COLO829 (cell line): ENCODE measurements at places on chromosomes 11 and 22.
A peak's percentile ranks its signal among the peaks of the same experiment; 100 is the strongest.

- peak; percentile 86 for DNase-seq
Observed at GRCh38 chr11:19199771-19200170, 2.0 kb downstream of the CSRP3 start.

GRCh38 chr11:47980088-47980906 is at the start of gene PTPRJ:
TSS of gene PTPRJ (plus strand) at chr11:47980559. CDS start at chr11:47980913, 354 bp downstream.
- DNase-seq: no peak

- no peak for DNase-seq
Observed at GRCh38 chr22:47710135-47710534, 947.7 kb downstream of the TBC1D22A start.

- DNase-seq: no peak
Observed at GRCh38 chr11:67311556-67312082, 8.3 kb downstream of the SSH3 start.

DNA sequence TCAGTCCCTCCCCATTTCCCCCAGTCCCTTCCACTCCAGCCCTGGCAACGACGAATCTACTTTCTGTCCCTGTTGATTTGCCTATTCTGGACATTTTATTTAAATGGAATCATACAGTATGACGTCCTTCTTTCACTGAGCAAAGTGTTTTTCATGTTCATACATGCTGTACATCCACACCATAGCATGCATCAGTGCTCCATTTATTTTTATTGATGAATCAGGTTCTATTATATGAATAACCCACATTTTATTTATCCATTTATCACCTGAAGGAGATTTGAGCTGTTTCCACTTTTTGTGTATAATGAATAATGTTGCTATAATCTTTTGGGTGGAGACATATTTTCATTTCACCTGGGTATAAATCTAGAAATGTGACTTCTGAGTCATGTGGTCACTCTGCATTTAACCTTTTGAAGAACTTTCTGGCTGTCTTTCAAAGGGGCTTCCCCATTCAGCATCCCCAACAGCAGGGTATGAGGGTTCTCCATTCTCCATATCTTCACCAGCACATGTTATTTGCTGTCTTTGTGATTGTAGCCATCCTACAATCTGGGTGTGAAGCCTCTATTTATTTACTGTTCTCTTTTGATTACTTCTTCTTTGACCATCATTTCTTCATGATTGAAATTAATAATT is 531.7 kb downstream of the ETS1 start:
- DNase-seq: no peak

DNA sequence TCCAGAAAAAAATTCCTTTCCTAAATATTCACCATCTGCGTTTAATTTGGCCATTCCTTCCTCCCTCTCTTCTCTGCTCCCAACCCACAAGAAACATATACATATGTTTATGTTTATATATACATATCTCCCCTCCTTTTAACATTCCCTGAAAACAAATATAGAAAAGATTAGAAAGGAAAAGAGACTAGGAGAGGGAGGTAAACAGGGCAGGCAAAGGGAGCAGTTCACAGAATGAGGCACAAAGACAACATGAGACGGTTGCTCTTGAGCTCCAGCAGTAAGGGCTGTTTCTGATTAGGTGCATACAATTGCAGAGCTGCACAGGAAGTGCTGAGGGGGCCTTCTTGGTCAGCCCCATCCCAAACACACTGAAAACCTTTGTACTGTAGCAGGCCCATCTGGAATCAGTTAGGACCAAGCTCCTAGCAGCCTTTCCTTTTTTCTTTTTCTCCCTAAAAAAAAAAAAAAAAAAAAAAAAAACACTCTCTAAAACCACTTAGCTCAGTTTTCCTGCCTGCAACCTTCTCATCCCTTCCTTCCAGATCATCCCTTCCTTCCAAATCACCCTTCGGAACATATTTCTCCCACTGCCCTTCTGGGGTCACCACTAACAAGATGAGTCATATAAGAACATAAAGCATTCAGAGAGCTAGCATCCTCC is 57.0 kb downstream of the RBFOX2 start:
- DNase-seq: peak; percentile 76

- DNase-seq: no peak
Observed at GRCh38 chr11:43316451-43316850, 4.7 kb downstream of the API5 start.

- DNase-seq: no peak
Observed at GRCh38 chr11:85115798-85116197, 511.3 kb downstream of the DLG2 start.

DNA sequence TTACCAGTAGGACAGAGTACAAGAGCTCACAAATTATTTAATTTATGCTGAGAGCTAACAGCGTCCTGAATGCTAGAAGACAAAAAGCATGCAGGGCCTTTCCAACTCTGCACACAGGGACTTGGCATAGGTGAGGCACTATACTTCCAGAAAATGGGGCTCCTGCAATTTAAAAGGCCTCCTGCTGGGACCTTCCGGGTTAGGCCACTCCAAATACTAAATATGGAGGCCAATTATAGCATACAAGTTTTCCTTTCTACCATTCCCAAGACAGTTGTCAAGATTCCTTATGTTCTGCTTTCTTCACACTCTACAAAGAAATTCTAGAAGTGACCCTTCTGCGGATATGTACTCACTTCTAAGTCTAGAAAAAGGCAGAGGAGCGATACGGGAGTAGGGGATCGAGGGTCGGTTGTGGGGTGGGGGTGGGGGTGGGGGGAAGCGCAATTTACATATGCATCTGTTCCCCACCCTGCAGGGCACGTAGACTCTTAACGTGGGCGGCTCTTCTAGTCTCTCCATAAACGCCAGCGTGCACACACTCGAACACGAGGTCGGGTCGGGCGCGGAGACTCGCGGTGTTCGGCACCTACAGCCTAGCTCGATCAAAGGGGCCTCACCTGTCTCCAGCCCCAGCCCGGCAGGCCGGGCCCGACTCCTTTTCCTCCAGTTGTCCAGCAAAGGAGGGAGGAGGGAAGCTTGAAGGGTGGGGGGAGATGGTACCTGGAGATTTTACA is 728 bp downstream of the DCUN1D5 start:
- DNase-seq: peak; percentile 37

DNA sequence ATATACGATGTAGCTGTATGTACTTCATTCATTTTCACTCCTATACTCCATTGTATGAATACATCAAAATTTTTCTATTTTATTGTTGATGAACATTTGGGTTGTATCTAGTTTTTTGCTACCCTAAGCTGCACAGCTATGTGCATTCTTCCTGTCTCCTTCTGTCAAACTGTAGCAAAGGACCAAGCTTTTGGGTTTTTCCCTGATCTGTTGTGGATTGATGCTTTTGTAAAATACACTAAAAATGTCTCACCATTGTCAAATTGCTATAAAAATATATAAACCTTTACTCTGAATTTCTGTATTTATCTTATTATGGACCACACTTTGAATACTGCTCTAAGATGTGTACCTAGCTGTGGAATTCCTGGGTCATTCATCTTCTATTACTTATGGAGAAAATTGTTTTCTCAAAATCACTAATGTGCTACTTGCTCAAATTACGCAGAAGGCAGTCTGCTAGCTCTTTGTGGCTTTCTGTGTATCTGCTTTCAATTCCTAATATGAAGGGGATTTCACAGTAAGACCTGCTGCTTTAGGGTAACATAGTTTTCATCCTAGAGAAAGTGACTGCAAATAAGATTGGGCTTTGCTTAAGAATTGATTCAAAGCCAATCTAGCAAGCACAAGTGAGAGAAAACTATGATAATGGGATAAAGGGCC is 123.4 kb downstream of the CYP2R1 start:
- no peak for DNase-seq

DNA sequence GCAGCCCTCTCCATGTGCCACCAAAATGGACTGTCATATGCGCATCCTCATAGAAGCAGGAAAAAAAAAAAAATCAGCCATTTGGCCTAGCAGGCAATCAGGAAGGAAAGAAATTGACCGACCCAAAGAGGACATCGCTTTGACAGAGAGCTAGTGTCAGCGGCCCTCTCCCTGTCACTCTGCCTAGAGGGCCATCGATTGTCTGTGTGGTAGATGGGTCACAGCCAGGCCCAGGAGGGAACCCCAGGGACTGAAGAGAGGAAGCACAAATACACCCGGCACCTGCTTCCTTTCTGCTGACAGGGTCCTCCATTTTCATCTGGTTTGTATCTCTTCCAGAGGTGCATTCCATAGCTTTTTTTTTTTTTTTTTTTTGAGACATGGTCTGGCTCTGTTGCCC is 21.8 kb downstream of the VPS37C start:
- no peak for DNase-seq

- DNase-seq: no peak
Observed at GRCh38 chr11:112727341-112727841, 233.8 kb upstream of the NCAM1 start.

GRCh38 chr11:120392793-120393192 is 56.6 kb downstream of the ARHGEF12 start:
- DNase-seq: no peak

GRCh38 chr11:100356035-100356434 is 331.1 kb upstream of the ARHGAP42 start:
- DNase-seq: no peak

DNA sequence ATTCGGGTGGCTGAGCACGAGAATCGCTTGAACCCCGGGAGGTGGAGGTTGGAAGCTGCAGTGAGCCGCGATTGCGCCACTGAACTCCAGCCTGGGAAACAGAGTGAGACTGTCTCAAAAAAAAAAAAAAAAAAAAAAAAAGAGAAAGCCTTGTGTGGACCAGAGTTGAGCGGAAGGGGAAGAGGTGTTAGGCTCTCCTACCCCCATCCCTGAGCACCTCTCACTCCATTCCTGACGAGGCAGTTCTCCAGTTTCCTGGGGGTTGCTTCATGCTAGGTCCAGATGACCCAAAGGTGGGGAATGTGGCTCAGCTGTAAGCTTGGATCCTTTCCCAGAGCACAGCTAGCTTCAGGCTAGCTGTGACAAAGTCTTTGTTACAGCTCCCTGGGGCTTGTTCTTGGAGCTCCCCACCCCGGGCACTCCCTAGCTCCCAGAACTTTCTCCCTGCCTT is 8.8 kb upstream of the DNAL4 start:
- peak; percentile 75 for DNase-seq

DNA sequence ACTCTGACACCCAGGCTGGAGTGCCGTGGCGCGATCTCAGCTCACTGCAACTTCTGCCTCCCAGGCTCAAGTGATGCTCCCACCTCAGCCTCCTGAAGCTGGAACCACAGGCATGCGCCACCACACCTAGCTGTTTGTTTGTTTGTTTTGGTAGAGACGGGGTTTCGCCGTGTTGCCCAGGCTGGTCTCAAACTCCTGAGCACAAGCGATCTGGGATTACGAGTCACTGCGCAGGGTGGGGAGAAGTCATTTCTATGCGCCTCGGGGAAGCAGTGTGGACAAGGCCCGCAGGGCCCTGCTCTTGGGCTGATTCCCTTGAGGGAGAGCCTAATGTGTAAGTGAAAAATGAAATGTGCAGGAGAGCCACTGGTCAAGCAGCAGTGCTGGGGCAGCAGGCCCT is 19.6 kb upstream of the SEPTIN5 start:
- no peak for DNase-seq

DNA sequence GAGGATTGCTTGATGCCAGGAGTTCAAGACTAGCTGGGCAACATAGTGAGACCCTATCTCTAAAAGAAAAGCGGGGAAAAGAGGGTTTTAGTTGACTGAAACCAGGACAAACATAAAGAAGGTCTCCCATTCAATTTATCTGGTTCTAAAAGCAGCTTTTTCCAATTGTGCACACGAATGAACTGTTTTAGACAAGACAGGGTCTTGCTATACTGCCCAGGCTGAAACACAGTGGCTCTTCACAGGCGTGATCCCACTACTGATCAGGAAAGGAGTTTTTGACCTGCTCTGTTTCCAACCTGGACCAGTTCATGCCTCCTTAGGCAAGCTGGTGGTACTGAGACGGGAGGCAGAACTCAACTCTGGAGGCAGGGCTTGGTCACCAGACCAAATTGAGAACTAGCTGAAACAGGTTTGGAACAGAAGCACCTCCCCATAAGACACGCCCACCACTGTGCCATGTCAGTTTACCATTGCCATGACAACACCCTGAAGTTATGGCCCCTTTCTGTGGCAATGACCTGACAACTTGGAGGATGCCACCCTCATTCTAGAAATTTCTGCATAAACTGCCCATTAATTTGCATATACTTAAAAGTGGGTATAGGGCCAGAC is 2.8 kb upstream of the NUCB2 start:
- DNase-seq: no peak

DNA sequence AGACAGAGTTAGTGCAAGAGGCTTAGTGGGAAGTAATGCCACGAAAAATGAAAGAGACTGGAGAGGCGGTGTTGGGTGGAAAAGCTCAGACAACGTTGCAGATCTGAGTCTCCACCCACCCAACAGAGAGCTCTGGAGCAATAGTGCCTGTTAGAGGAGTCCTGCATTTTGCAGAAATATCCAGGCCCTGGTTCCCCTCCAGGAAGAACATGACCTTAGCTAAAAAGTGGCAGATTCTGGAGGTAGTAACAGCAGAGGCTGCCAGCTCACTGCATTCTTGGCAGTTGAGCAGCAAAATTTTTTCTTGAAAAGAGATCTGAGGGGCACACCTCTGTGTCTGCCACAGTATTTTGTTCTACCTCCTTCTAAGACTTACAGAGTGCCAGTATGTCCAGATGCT is 27.7 kb upstream of the BIRC3 start:
- no peak for DNase-seq

- no peak for DNase-seq
Observed at GRCh38 chr11:43573873-43574272, 106.7 kb upstream of the HSD17B12 start.

DNA sequence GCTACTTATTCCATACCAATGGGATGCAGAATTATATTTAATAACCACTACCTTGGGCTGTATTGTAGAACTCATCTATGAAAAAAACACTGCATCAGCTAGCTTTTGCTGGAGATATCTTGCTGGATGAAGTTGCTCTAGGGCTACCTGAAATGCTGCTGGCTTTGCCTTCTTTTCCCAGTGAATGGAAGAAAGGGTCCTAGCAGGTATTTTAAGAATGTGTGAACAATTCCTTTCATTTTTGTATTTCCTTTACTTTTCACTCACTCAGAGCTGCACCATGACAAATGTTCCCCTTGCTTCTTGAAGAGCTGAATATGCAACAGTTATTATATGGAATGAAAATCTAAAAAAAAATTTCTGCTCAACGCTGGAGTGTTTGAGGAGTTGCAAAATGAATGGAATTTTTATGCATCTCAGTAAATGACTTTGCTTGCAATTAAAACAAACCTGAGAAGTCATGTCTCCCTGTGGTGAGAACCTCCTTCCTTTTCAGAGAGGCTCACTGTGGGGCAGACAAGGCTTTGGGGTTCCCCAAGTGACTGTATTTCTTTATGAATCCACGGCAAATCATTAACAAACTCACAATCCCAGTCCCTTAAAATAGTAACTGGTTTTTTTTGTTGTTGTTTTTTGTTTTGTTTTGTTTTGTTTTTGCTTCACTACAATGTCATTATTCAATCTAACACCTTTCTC is 566.8 kb upstream of the KIRREL3 start:
- DNase-seq: no peak

- no peak for DNase-seq
Observed at GRCh38 chr11:7896009-7896785, 34.9 kb downstream of the OR10A6 start.
